ENCODE measurements at places on chromosomes 16 and 17.

- no peak for DNase-seq
These were observed 2.0 kb downstream of the FASN start for GRCh38 chr17:82095777-82096708.

DNA sequence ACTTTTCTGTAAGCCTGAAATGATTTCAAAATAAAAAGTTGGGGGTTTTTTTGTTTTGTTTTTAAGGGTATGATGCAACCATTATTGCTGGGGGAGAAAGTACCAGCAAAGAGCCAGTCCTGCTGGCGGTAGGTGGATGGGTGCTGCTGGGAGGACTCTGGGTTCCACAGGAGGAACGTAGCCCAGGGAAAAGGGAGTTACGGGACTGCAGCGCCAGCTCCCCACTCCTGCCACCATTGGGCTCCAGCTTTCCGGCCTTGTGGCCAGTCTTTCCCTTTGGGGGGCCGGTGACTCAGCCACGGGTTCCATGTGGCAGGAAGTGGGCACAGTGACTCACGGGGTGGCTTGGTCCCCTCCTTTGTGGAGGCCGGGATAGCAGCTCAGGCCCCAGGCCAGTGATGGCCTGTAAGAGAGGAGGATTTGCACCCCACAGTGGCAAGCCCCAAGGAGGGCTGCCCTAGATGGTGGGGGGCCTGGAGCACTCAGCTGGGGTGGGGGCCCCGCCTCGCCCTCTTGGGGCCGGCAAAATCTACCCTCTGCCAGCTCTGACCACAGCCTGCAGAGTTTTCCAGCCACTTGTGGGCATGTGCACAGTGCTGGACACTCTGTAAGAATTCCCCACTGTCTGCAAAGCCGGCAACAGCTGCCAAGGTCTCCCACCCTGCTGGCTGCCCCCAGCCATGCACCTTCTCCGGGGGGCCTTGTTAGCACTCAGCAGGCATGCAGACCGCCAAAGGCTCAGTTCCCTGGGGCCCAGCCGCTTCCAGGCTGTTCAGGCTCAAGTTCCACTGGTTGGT, 30.4 kb downstream of the SOCS3 start:
- no peak for DNase-seq

- no peak for DNase-seq
These were observed 1525.1 kb downstream of the CDH11 start for GRCh38 chr16:63596716-63597115.

DNA sequence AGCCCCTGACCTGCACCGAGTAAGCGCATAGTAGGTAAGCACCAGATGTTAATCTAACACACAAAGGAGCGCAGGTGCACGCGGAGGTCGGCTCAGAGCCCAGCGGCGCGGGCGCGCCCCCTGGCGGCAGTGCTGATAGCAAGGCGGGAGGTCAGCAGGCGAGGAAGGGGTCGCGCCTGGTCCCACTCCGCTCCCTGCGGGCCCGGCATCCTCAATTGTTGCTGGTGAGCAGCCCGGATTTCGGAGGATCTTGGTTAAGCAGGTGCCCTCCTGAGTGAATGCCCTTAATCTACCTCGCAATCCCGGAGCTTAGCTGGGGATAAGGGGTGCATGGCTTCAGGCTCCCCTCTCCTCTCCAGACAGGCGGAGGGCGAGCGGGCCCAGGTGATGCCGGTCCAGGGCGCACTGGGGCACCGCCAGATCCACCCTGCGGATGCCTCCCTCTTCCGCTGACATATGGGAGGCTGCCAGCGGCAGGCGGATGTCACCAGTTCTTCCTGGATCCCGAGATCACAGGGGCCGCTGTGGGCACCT, 4.0 kb upstream of the WNT3 start:
- DNase-seq: no peak

DNA sequence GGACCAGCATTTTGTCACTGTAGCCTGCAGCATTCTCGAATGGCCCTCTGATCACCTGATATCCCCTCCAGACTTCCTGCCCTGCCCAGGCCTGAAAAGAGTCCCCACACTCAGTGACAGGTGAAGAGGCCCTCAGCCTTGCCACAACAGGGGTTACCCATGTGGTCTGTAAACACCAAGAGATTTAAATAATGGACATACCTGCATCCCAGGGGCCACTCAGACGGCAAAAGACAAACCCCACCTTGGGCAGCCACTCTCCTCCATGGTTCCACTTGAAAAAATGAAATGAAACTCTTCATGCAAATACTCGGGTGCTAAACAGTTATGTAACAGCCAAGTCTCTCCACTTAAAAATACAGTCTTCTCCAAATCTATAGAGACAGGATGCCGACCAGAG, 22.9 kb upstream of the PECAM1 start:
- DNase-seq: no peak

GRCh38 chr17:81999976-82000802, 22.5 kb downstream of the CENPX start:
- DNase-seq: no peak

DNA sequence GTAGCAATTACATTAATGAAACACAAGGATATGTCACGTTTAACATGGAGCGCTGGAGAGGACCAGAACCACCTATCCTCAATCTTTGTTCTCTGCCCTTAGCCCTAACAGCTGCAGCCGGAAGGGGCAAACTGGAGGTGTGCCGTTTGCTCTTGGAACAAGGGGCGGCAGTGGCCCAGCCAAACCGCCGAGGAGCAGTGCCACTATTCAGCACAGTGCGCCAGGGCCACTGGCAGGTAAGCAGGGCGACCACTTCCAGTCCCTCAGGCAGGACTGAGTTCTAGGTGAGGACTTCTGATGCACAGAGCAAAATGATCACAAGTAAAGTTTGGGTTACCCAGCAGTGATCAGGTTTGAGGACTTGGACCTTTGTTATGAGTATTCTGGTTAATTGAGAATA, 41.1 kb downstream of the CYB561 start:
- no peak for DNase-seq

DNA sequence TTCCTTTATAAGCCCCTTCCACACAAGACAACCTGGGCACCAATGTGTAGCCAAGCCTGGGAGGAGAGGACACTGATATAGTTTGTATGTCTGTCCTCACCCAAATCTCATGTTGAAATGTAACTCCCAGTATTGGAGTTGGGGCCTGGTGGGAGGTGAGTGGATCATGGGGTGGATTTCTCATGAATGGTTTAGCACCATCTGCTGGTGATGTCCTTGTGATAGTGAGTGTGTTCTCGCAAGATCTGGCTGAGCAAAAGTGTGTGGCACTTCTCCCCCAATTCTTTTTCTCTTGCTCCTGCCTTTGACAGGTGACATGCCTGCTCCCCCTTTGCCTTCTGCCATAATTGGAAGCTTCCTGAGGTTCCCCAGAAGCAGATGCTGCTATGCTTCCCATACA, 135.8 kb downstream of the USP31 start:
- DNase-seq: no peak

DNA sequence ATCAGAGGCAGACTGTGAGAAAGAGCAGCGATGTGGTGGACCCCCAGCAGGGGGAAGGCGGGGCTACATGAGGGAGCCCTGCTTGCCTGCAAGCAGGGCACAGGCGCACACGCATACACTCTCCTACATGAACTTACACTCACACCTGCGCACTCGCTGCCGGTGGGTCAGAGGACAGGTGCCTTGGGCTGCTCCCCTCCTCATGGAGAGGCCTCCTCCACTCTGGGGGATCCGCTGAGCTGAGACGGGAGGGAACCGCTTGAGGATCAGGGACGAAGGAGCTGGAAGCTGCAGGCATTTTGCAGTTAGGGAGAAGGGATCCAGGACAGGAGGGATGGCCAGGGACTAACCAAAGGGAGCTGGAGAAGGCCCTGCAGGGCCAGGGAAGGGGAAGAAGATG, 14.2 kb downstream of the OSBPL7 start:
- DNase-seq: no peak

GRCh38 chr16:47956916-47957315, 198.9 kb downstream of the ABCC12 start:
- no peak for DNase-seq

GRCh38 chr16:68520649-68521086, 18.4 kb upstream of the ZFP90 start:
- DNase-seq: peak; percentile 87

DNA sequence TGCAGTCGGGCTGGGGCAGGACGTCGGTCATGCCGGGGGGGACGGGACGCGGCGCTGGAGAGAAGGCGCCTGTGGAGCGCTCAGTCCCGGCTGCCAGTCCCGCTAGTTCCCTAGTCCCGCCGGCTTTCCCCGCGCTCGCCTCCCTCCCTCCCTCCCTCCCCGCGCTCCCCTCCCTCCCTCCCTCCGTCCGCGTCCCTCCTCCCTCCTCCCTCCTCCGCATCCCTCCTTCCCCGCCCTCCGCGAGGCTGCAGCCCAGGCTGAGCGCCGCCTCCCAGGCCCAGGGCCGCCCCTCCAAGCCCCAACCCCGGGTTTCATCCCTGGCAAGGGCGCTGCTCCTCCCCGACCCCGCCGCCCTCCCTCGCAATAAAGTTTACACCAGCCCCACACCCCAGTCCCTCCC, 34.8 kb downstream of the TIMM22 start:
- DNase-seq: no peak

DNA sequence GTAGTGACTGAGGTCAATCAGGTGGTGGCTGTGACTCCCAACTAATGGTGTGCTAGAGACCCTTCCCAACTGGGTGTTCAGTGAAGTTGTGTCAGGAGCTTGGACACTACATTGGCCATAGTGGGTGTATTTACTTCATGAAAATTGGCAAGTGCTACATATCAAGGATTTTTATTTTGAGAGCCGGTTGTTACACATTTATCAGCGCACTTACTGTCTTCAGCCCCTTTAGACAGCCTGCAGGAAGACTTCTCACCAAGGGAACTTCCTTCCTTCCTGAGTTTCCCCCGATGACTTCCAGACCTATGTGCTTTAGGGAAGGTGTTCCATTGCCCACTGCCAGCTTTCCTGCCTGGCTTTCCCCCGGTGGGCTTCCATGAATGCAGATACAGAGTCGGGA, 261.2 kb downstream of the CBLN1 start:
- DNase-seq: no peak

GRCh38 chr17:6078458-6078871, 8.3 kb downstream of the WSCD1 start:
- no peak for DNase-seq

DNA sequence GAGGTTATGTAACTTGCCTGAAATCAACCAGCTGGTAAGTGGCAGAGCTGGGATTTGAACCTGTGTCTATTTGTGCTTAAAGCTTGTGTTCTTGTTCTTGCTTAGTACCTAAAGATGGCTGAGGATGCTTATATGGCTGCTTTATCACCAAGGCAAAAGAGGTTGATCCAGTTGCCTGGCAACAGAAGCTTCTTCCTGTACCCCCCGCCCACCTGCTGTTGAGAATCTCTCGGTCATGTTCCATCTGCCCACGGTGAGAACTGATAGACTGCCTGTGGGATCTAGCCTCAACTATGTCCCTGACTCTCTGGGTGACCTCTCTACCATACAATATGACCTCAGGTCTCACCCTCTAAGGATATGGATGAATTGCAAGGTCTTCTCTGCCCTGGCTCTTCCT, 60.7 kb downstream of the ABCC6 start:
- DNase-seq: no peak

DNA sequence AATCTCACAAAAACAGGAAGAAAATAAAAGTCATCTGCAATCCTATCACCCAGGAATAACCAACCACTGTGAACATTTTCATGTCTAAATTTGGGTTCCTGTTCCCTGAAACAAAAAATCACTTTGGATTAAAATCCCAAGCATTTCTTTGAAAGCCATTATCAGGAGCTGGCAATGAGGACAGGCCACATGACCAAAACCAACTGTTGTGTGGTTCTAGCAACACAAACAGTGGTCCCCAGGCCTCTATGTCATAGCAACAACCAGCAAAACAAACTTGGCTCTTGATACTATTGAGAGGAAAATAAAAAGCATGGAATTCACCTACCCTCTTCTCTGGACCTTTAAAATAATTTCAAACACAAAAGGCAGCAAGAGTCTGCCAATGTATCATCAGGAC, 252.5 kb downstream of the SLC39A11 start:
- DNase-seq: no peak

DNA sequence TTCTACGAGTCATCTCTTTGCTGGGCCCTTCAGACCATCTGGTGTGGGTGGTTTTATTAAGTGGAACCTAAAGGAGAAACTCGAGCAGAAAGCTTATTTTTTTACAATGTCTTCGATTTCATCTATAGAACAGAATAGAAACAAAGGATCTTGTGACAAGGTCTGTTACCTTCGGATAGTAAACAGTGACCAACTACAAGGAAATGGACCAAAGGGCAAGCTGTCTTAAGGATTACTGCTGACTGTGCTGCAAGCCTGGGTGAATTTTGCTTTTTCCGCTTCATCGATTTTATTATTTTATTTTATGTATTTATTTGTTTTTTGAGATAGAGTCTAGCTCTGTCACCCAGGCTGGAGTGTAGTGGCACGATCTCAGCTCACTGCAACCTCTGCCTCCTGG, 348.9 kb upstream of the ERCC4 start:
- no peak for DNase-seq

DNA sequence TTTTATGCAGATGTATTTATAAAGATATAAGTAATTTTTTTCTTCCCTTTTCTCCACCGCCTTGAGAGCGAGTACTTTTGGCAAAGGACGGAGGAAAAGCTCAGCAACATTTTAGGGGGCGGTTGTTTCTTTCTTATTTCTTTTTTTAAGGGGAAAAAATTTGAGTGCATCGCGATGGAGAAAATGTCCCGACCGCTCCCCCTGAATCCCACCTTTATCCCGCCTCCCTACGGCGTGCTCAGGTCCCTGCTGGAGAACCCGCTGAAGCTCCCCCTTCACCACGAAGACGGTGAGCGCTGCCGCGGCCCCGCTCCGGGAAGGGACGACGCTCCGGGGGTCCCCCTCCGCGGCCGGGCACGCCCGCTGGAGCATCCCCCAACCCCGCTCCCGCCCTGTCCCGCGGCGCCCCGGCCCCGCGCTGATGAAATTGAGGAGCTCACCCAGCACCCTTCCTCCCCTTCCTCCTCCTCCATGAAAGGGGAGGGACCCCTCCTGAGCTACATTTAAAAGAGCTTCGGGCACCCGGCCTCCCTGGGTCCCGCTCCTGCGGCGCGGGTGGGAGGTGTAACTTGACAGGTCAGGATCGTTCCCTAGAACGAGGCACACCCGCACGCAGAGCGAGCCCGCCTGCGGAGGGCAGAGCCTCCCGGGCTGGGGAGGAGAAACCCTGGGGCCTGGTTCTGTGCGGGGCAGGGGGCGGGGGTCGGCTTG, 706 bp downstream of the HLF start:
- no peak for DNase-seq

- no peak for DNase-seq
These were observed 5.8 kb downstream of the PLA2G15 start for GRCh38 chr16:68250951-68251350.

DNA sequence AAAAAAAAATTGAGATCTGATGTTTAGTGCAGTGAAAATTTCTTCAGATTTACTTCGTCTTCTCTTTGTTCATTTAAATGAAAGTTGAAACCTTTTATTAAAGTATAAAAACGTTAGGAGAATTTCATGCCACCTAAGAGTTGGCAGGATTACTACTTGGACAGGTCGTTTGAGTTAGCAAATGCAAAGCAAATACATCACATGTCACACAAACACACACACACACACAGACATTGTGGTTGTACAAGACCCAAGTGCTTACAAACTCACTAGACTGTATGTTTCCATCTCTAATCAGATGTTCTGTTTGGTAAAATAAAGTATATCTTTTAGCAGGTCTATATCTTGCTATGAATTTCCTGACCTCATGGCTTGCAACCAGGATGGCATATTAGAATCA, 185.6 kb upstream of the COX10 start:
- DNase-seq: no peak

GRCh38 chr16:59356709-59357108, 622.6 kb upstream of the GOT2 start:
- no peak for DNase-seq

All from SHP77 (cell line).